IMR-90 (cell line): ENCODE measurements at places on chromosomes 3 and 15.

- no peak for DNase-seq
Measured at GRCh38 chr3:164723396-164723795, 354.9 kb downstream of the SI start.

DNA sequence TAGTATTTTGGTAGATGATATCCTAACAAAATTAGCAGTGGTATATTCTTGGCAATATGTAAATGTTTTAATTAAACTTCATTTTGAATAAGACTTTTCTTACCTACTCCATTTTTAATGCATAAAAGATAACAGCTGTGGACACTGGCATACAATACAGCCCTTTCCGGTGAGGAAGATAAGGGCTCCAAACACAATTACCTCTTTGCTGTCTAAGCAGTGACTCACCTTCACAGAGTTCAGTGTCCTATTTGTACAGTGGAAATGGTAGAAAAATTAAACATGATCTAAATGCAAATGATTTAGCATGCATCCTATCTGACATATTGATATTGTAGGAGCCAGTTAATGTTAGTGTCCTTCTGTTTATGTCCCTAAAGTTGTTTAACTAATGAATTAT lies 969.4 kb downstream of the PLOD2 start:
- DNase-seq = no peak

GRCh38 chr15:29056839-29057450 lies 171.2 kb downstream of the APBA2 start:
- no peak for DNase-seq

- DNase-seq = peak; percentile 61
Measured at GRCh38 chr3:9503283-9503682, 50.3 kb downstream of the LHFPL4 start.

- peak; percentile 56 for DNase-seq
Measured at GRCh38 chr15:82530606-82531379, 9.5 kb downstream of the RPS17 start.
